ENCODE measurements at places on chromosomes 1 and 21. TPM values are rescaled to one million over a fixed set of nuclear protein-coding genes. Genes with fewer than 3 reads are reported as not detected.

Gene MFAP2
- 44.7 TPM for total RNA-seq

Gene GUCA2A
- not detected for total RNA-seq

Gene SAMD11
- 28.4 TPM for total RNA-seq

DNA sequence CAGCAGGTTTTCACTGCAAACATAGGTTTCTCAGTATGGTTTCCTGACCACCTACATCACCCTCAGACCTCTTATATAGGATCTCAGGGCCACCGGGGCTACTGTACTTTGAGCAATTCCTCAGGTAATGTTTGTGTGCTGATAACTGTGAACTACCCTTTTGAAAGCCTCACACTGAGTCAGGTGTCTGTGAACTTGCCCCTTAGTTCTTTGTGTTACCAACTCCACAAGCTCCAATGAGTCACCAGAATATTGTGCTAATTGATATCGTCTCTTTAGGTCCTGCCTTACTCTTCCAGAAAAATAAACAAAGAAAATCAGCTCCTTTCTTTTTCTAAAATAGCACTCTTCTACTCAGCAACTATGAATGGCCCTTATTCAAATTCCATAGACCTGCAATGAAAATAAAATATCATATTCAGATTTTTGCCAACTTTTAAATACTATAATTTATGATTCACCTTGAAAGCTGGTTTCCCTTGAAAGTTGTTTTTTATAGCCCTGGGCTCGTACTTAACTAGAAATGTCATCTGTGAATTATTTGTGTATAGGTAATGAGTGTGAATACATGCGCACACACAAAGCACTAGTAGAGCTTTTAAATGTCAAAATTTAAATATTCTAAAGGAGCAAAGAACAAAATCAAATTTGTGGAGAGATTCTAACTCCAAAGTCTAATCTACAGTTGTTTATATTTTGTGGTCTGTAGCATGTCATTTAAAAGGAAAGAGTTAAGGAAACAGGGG lies 88.1 kb upstream of the WARS2 start:
- DNase-seq: no peak

GRCh38 chr1:244174922-244175521 lies 123.9 kb downstream of the ZBTB18 start:
- DNase-seq: no peak

- no peak for DNase-seq
Observed at GRCh38 chr1:23029337-23029736, 10.1 kb downstream of the KDM1A start.

- DNase-seq: no peak
Observed at GRCh38 chr1:117112047-117112717, 9.4 kb downstream of the TRIM45 start.

- DNase-seq: no peak
Observed at GRCh38 chr1:169090308-169090899, 16.1 kb upstream of the ATP1B1 start.
